ENCODE measurements at places on chromosomes 4 and X.

DNA sequence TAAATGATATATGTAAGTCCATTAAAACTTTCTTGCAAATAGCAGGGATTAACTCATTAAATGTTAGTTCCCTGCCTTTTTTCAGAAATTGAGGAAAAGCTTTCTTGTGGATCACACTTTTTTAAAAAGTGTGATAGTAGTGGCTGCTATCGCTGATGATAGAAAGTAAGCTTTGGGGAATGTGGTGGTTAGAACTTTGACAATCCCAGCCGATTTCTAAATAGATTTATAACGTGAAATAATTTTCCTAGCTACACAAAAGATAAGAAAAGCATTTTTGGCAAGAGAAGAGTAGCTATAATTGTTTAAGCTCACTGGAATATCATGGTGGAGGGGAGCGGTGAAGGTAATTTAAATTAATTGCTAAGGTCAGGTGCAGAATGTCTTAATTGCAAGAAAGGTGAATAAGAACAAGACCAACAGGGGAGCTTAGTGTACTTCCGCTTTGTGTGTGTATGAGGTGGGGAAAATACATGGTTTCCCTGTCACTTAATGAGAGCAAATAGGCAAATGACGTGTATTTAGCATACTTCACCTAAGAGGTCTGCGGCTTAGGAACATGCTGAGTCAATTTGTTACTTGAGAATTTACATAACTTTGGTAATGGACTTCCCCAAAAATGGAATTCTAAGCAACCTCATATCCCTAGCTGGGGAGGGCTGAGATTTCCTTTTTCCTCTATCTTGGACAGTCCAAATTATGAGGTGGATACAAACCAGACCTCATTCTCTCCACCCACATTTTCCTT lies 11.7 kb upstream of the IL21 start:
- DNase-seq, result no peak

- DNase-seq, result no peak
Observed at GRCh38 chr4:23856630-23857029, 33.2 kb downstream of the PPARGC1A start.

DNA sequence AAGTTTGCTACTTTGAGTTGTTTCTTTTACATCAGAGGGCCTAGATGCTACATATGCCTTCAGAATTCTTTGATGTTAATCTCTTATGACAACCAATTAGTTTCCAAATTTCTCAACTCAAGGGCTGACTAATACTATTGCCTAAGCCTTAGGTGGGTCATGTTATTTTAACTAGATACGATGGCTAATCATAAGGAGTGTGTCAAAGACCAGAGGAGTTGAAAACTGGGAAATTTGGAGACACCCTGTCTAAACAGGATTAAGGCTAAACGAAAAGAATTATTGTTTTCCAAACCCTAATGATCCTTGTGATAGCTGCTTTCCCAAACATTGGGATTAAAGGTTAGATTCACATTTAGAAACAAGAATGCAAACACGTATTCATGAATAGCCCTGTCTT lies 228.5 kb downstream of the PCDH7 start:
- DNase-seq, result no peak

DNA sequence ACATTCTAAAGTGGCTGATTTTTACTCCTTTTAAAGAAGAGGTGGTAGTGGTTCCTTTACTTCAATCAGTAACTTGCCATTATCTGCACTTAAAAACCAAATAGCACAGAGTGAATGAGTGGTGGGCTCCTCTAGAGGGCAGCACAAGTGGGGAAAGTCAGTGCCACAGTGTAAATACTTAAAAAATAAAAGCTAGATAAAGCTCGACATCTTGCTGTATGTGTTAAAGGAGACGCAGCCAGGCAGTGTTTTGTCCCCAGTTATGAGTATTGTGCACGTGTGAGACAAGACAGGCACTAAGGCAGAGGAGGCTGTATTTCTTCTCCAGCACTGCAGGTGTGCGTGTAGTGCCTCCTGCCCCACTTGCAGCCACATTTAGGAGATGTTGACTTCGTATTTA lies 24.6 kb downstream of the NAP1L5 start:
- peak; percentile 10 for DNase-seq

- DNase-seq, result no peak
Observed at GRCh38 chr4:162952232-162952631, 214.5 kb downstream of the NAF1 start.

DNA sequence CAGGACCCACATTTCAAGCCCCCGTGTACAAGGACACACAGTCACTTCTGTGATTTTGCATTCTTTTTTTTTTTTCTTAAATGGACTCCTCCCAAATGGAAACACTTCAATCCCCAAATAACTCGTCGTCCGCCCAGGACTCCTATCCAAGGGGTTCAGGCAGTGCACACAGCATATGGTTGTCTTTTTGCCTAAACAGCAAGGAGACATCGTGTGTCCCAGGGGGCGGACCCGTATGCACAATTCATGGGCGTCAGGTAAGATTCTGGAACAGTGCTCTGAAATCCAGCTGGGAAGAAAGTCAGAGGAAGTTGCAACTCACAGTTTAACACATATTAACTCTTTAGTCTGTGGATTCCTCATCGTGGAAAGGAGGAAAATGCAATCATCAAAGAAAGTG lies 231.3 kb downstream of the SHOX start:
- DNase-seq, result no peak

- DNase-seq, result peak; percentile 8
Observed at GRCh38 chrX:109732017-109732801, 848 bp downstream of the ACSL4 start.

- no peak for DNase-seq
Observed at GRCh38 chr4:26140150-26140898, 180.5 kb upstream of the RBPJ start.

- peak; percentile 81 for DNase-seq
Observed at GRCh38 chrX:115940888-115941332, 229.6 kb upstream of the AGTR2 start.

GRCh38 chr4:123488916-123489315 lies 92.3 kb downstream of the SPRY1 start:
- DNase-seq, result no peak

DNA sequence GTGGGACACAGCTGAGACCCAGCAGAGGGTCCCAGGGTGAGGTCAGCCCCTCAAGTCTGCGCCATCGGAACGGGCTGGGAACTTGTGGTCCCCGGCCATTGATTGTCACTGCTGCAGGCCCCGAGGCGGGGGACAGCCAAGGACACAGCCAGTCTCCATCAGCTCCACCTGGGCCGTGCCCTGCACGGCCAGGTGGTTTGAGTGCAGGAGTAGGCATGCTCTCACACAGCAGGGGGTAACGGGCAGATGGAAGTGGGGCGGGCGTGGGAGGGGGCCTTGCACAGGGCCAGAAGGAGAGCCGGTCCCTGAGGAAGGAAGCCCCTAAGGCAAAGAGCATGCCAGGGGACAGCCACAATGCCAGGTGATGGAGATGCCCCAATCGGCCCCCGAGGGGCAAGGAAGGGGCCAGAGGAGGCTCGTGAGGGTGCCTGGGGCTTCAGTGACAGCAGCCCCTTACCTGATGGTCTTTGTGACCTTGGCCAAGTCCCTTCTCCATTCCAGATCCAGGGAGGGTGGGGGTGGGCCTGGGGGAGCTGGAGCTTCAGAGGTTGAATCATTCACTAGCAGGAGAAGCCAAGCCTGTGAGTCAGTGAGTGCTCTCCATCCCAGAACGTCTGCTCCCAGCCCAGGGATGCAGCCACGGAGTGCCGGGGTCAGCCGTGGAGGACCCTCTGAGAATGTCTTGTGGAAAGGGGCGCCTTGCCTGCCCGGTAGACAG lies 2.3 kb downstream of the ATP2B3 start:
- DNase-seq, result no peak

- DNase-seq, result no peak
Observed at GRCh38 chr4:76374798-76375197, 46.1 kb downstream of the CCDC158 start.

GRCh38 chr4:80361329-80361900 lies 25.9 kb downstream of the CFAP299 start:
- DNase-seq, result peak; percentile 30

DNA sequence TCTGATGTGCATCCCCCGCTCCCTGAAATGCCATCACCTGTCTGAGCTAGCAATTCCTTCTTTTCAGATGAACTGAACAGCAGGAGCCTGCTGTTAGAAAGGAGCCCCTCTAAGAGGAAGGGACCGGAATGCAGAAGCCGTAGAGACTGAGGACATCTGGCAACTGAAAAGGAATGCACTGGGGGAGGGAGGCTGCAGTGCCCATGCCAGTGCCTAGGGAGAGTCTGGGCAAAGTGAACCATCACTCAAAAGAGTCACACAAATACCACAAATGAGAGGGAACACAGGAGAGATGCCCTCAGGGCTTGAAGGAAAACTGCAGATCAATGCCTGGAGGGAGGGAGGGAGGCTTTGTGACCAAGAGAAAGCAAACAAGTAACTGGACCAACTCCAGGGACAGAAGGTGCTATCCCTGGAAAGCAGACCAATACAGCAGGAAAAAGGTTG lies 93.9 kb upstream of the CBR4 start:
- peak; percentile 38 for DNase-seq
